Activated CD4-positive, alpha-beta memory T cell treated with anti-CD3 and anti-CD28 coated beads, Interleukin-2, amount 10 ng/mL, durations not matched to agents 7 days and 5 days (primary cell): ENCODE measurements at places on chromosomes 1 and 21. TPM values are rescaled to one million over a fixed set of nuclear protein-coding genes. Genes with fewer than 3 reads are reported as not detected.

DNA sequence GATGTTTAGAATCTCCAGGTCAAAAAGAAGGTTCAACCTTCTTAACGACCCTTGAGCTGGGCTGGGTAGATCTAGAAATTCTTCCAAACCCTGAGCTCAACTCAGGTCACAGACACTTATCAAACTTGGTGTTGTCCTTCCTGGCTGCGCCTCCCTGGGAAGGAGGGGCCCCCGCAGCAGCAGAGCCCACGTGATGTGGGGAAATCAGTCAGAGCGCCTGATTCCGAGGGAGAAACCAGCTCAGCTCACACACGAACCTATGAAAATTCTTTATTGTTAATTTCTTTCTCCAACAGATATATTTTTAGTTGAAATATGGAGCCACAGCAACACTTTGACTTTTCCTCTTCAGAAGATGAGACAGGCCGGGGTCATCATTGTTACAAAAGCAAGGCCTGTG, 24.3 kb upstream of the CLSTN1 start:
- H3K27ac ChIP-seq = no peak overlapping the region
- no peak for DNase-seq
- H3K36me3 ChIP-seq = no peaks in the 10 kb centered on the region
- no peaks in the 10 kb centered on the region for H3K4me1 ChIP-seq
- no peak overlapping the region for H3K4me3 ChIP-seq
- H3K27me3 ChIP-seq = no peaks in the 10 kb centered on the region

Gene RGS18
- 0.28 TPM for total RNA-seq

Gene TMEM167B
- 31.8 TPM for total RNA-seq

GRCh38 chr21:42845296-42845965, 33.9 kb downstream of the WDR4 start:
- no peaks in the 10 kb centered on the region for H3K4me1 ChIP-seq
- H3K4me3 ChIP-seq = no peak overlapping the region
- H3K36me3 ChIP-seq = peaks cover 59% of the 10 kb centered on the region
- H3K27ac ChIP-seq = no peak overlapping the region
- no peak for DNase-seq

- no peak for DNase-seq
- no peaks in the 10 kb centered on the region for H3K36me3 ChIP-seq
- no peak overlapping the region for H3K27ac ChIP-seq
- H3K27me3 ChIP-seq = no peaks in the 10 kb centered on the region
- no peaks in the 10 kb centered on the region for H3K4me1 ChIP-seq
- H3K4me3 ChIP-seq = no peak overlapping the region
These were observed 75.4 kb upstream of the LRRC7 start for GRCh38 chr1:69492286-69492685.

Gene IL10
- 1.9 TPM for total RNA-seq

GRCh38 chr1:228213917-228214808, 6.3 kb downstream of the OBSCN start:
- H3K27me3 ChIP-seq = no peaks in the 10 kb centered on the region
- no peaks in the 10 kb centered on the region for H3K36me3 ChIP-seq
- DNase-seq = no peak
- no peak overlapping the region for H3K4me3 ChIP-seq

Gene INSRR
- total RNA-seq = 0.08 TPM

Gene WNT4
- not detected for total RNA-seq

- no peaks in the 10 kb centered on the region for H3K36me3 ChIP-seq
- H3K4me3 ChIP-seq = no peak overlapping the region
- no peak for DNase-seq
- H3K27me3 ChIP-seq = peaks cover 20% of the 10 kb centered on the region
These were observed 11.4 kb downstream of the MROH7 start for GRCh38 chr1:54653036-54653435.

Gene DNASE2B
- not detected for total RNA-seq

DNA sequence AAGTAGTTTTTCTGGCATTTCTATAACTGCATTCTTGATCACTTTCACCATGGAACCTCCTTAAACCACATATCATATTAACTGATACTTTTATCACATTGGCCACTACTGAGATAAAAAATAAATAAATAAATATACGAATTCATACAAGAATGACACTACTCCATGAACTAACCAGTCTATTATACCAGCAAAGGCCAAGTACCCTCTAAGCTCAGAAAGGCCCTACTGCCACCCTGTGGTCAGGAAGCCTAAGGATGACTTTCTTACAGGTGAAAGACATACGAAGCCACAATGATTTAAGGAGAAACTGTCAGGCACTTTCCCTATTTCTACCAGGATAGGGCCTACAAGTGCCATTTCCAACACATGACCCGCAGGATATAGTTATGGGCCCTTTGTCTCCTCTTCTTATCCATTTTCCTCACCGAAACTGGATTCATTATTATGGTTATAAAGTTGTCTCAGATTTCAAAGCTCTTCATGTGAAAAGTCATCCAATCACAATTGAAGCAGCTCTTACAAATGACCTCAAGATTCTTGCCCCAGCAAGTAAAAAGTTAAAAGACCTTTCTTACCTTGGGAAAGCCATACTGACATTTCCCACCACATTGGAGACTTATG, 23.9 kb downstream of the DNAJC8 start:
- H3K4me3 ChIP-seq = no peak overlapping the region
- H3K36me3 ChIP-seq = peaks cover 47% of the 10 kb centered on the region
- no peak overlapping the region for H3K27ac ChIP-seq
- peaks cover 4% of the 10 kb centered on the region for H3K4me1 ChIP-seq

Gene GJA8
- not detected for total RNA-seq

DNA sequence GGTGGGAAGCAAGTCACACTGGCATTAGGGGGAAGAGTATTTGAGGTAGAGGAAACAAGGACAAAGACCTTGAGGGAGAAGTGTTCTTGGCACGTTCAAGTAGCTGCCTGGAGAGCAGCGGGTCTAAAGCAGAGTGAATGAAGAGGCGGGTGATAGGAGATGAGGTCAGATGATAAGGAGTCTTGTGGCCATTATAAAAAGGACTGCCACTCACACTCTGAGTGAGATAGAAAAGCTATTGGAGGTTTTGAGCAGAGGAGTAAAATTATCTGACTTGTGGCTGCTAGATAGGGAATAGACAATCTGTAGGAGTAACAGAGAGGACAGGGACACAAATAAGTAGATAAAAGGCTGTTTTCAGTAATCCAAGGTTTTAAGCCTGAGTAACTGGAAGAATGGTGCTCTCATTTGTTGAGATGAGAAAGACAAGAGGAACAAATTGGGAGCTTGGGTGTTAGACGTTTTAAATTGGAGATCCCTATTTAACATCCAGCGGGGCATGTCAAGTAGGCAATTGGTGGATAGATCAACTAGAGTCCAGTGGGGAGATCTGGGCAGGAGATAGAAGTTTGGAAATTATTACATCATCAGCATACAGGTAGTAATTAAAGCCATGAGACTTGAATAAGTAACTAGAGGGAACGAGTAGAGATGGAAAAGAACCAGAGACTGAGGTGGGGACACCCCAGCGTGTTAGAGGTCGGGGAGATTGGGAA, 43.7 kb downstream of the HENMT1 start:
- no peaks in the 10 kb centered on the region for H3K27me3 ChIP-seq
- peaks cover 2% of the 10 kb centered on the region for H3K36me3 ChIP-seq
- no peak overlapping the region for H3K4me3 ChIP-seq
- no peak overlapping the region for H3K27ac ChIP-seq

GRCh38 chr1:153349363-153350320, 1.0 kb upstream of the PGLYRP4 start:
- no peak overlapping the region for H3K27ac ChIP-seq
- peaks cover 13% of the 10 kb centered on the region for H3K4me1 ChIP-seq
- no peaks in the 10 kb centered on the region for H3K36me3 ChIP-seq
- peaks cover 29% of the 10 kb centered on the region for H3K27me3 ChIP-seq
- DNase-seq = no peak

- H3K4me1 ChIP-seq = no peaks in the 10 kb centered on the region
- no peak overlapping the region for H3K4me3 ChIP-seq
- no peak overlapping the region for H3K27ac ChIP-seq
- DNase-seq = no peak
These were observed 8.1 kb upstream of the EPHB2 start for GRCh38 chr1:22702296-22703085.

GRCh38 chr1:115469703-115470476, 131.8 kb upstream of the NGF start:
- H3K27ac ChIP-seq = no peak overlapping the region
- DNase-seq = peak; percentile 28

DNA sequence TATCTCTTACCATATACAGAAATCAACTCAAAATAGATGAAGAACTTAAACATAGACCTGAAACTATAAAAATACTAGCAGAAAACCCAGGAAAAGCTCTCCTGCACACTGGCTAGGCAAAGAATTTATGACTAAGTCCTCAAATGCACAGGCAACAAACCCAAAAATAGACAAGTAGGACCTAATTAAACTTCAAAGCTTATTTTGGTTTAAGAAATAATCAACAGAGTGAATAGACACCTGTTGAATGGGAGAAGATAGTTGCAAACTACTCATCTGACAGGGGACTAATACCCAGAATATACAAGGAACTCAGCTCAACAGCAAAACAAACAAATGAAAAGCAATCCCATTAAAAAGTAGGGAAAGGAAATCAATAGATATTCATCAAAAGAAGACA, 40.7 kb downstream of the WARS2 start:
- no peaks in the 10 kb centered on the region for H3K4me1 ChIP-seq
- no peaks in the 10 kb centered on the region for H3K36me3 ChIP-seq
- H3K4me3 ChIP-seq = no peak overlapping the region
- H3K27ac ChIP-seq = no peak overlapping the region
- no peaks in the 10 kb centered on the region for H3K27me3 ChIP-seq

DNA sequence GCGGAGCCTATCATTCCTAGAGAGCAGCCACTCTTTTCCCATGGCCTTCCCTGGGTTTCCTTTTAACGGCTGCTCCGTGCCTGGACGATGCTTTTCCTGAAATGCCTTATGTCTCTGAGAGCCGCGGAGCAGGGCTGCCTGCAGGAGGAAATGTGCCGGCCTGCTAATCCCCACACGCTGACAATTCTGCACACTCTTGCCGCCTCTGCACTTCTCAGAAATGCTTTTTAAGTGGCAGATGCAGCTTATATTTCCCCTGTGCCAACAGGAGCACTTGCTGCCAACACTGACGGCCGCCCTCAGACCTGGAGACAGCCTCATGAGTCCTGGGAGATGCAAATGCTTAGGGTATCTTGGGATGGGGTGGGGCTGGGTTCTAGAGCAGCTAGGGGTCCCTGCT, 253.2 kb downstream of the GRIK3 start:
- no peaks in the 10 kb centered on the region for H3K4me1 ChIP-seq
- no peak overlapping the region for H3K27ac ChIP-seq
- no peaks in the 10 kb centered on the region for H3K36me3 ChIP-seq

DNA sequence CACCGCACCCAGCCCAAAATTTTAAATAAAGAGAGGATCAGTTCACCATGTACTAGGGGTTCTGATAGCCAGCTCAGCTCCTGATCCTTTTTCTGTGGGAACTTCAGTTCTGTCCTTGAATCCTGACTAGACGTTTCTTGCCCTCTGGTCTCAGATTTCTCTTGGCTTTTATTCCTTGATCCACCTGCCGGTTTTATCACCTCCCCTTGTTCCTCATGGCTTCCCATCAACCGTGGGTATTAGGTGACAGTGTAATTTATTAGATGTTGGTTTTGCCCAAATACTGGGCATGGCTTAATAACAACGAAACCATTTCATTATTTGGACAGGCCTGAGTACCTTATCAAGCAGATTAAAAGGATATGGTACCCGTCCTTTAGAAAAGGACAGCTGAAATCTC, 22.5 kb downstream of the SLC45A1 start:
- no peaks in the 10 kb centered on the region for H3K4me1 ChIP-seq
- no peak for DNase-seq
- H3K4me3 ChIP-seq = no peak overlapping the region
- H3K36me3 ChIP-seq = no peaks in the 10 kb centered on the region
- H3K27me3 ChIP-seq = no peaks in the 10 kb centered on the region

DNA sequence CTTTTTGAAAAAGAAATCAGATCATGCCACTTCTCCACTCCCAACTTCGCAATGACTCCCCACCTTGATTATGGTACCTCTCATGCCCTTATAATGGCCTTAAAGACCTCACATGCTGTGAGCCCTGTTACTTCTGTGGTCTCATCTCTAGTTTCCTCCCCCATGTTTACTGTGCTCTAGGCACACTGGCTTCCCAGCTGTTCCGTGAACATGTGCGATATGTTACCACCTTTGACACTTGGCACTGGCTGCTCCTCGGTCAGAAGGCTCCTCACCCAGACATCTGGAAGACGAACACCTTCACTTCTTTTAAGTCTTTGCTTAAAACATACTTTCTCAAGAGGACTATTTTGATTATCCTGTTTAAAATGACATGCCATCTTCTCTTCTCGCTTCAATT, 14.3 kb upstream of the NTMT2 start:
- H3K27ac ChIP-seq = no peak overlapping the region
- no peaks in the 10 kb centered on the region for H3K4me1 ChIP-seq
- DNase-seq = no peak
- H3K4me3 ChIP-seq = no peak overlapping the region
- H3K36me3 ChIP-seq = no peaks in the 10 kb centered on the region

- H3K27ac ChIP-seq = no peak overlapping the region
- no peak overlapping the region for H3K4me3 ChIP-seq
- no peak for DNase-seq
- H3K36me3 ChIP-seq = no peaks in the 10 kb centered on the region
- H3K4me1 ChIP-seq = no peaks in the 10 kb centered on the region
These were observed 245.6 kb downstream of the RRAGC start for GRCh38 chr1:38613996-38614395.

Gene MFSD2A
- total RNA-seq = 2.4 TPM

Gene TRIM67
- not detected for total RNA-seq

GRCh38 chr1:209646558-209646957, 5.7 kb downstream of the LAMB3 start:
- H3K4me3 ChIP-seq = no peak overlapping the region
- H3K4me1 ChIP-seq = peaks cover 34% of the 10 kb centered on the region
- no peak for DNase-seq
- H3K27ac ChIP-seq = no peak overlapping the region
- H3K36me3 ChIP-seq = peaks cover 3% of the 10 kb centered on the region

DNA sequence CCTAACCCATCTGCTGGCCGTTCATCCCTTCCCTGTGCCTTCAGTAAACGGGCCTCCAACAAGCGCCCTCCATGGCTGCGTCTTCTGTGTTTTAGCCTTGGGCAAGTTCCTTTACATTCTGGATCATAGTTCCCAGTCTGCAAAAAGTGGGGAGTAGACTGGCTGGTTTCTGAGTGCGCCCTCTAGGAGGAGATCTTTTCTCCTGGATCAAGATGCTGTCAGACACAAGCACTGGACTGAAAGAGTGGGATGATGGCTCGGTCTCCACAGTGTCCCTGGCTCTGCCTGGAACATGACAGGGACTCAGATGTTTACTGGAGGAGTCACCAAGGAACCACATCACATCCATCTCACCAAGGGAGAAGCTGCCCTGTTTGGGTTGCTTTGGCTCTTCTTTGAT, 88.8 kb downstream of the PRDM2 start:
- H3K27me3 ChIP-seq = no peaks in the 10 kb centered on the region
- DNase-seq = no peak
- H3K4me3 ChIP-seq = no peak overlapping the region
- peaks cover 45% of the 10 kb centered on the region for H3K36me3 ChIP-seq
- no peak overlapping the region for H3K27ac ChIP-seq

GRCh38 chr1:46687093-46687659, 15.5 kb downstream of the TEX38 start:
- no peak overlapping the region for H3K27ac ChIP-seq
- H3K4me3 ChIP-seq = no peak overlapping the region
- H3K4me1 ChIP-seq = peaks cover 11% of the 10 kb centered on the region

Gene CHODL
- 0.20 TPM for total RNA-seq

GRCh38 chr1:79708646-79709265, 702.2 kb upstream of the ADGRL4 start:
- H3K4me3 ChIP-seq = no peak overlapping the region
- H3K27ac ChIP-seq = no peak overlapping the region
- no peak for DNase-seq
- H3K36me3 ChIP-seq = no peaks in the 10 kb centered on the region
- no peaks in the 10 kb centered on the region for H3K27me3 ChIP-seq
- H3K4me1 ChIP-seq = no peaks in the 10 kb centered on the region
